Activated CD4-positive, alpha-beta T cell treated with anti-CD3 and anti-CD28 coated beads, Interleukin-2, amount 10 ng/mL, durations not matched to agents 7 days and 5 days (primary cell): ENCODE measurements at places on chromosomes 11 and 22. TPM values are rescaled to one million over a fixed set of nuclear protein-coding genes. Genes with fewer than 3 reads are reported as not detected.

GRCh38 chr11:86802601-86803051 is 2.3 kb downstream of the PRSS23 start:
- H3K4me1 ChIP-seq, result peaks cover 46% of the 10 kb centered on the region
- H3K27me3 ChIP-seq, result peaks cover 55% of the 10 kb centered on the region
- peak; percentile 27 for DNase-seq
- H3K4me3 ChIP-seq, result no peak overlapping the region

GRCh38 chr11:73972620-73973449 is 9.8 kb downstream of the UCP2 start:
- peak overlapping the region; percentile 94 for H3K27ac ChIP-seq
- H3K36me3 ChIP-seq, result peaks cover 52% of the 10 kb centered on the region
- H3K4me1 ChIP-seq, result peaks cover 96% of the 10 kb centered on the region
- no peak for DNase-seq
- no peak overlapping the region for H3K4me3 ChIP-seq

- DNase-seq, result no peak
- H3K36me3 ChIP-seq, result peaks cover 55% of the 10 kb centered on the region
- H3K4me3 ChIP-seq, result no peak overlapping the region
- no peak overlapping the region for H3K27ac ChIP-seq
- H3K27me3 ChIP-seq, result no peaks in the 10 kb centered on the region
- H3K4me1 ChIP-seq, result peaks cover 66% of the 10 kb centered on the region
Observed at GRCh38 chr11:96200243-96200642, 142.8 kb downstream of the MAML2 start.

- no peak overlapping the region for H3K27ac ChIP-seq
- no peak for DNase-seq
- peaks cover 6% of the 10 kb centered on the region for H3K4me1 ChIP-seq
- no peaks in the 10 kb centered on the region for H3K27me3 ChIP-seq
Observed at GRCh38 chr11:6620636-6621035, 1.4 kb upstream of the TPP1 start.

- no peak for DNase-seq
- peaks cover 8% of the 10 kb centered on the region for H3K4me1 ChIP-seq
- no peak overlapping the region for H3K27ac ChIP-seq
- H3K27me3 ChIP-seq, result no peaks in the 10 kb centered on the region
Observed at GRCh38 chr11:110529043-110529442, 99.3 kb downstream of the FDX1 start.

- DNase-seq, result no peak
- peaks cover 5% of the 10 kb centered on the region for H3K4me1 ChIP-seq
- no peak overlapping the region for H3K27ac ChIP-seq
- H3K36me3 ChIP-seq, result no peaks in the 10 kb centered on the region
- H3K27me3 ChIP-seq, result peaks cover 7% of the 10 kb centered on the region
Observed at GRCh38 chr11:35917676-35918075, 26.2 kb upstream of the LDLRAD3 start.

GRCh38 chr11:118004543-118005223 is 18.5 kb downstream of the IL10RA start:
- no peaks in the 10 kb centered on the region for H3K27me3 ChIP-seq
- H3K4me3 ChIP-seq, result no peak overlapping the region
- H3K36me3 ChIP-seq, result peaks cover 54% of the 10 kb centered on the region
- H3K27ac ChIP-seq, result peak overlapping the region; percentile 90
- no peak for DNase-seq
- peaks cover 100% of the 10 kb centered on the region for H3K4me1 ChIP-seq

- H3K27ac ChIP-seq, result no peak overlapping the region
- H3K36me3 ChIP-seq, result no peaks in the 10 kb centered on the region
- H3K27me3 ChIP-seq, result no peaks in the 10 kb centered on the region
- DNase-seq, result no peak
- H3K4me3 ChIP-seq, result no peak overlapping the region
Observed at GRCh38 chr11:68113986-68114385, 7.2 kb downstream of the CHKA start.

DNA sequence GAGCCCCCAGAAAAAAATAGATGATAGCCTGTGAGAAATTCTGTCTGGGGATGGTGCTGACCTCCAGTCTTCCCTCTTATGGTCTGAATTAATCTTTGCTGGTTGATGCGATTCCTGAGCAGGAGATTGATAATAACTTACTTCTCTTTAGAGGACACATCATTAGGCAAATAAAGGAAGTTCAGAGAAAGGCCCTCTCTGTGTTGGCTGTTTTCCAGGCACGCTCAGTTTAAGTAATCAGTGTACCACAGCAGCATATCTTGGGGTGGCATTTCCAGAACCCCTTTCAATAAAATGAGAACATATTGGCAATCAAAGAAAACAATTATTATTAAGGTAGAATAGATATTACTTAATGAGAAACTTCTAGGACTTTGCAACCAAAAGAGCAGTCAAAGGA is 1129.3 kb upstream of the RAG2 start:
- no peak overlapping the region for H3K4me3 ChIP-seq
- no peaks in the 10 kb centered on the region for H3K36me3 ChIP-seq
- DNase-seq, result no peak
- no peak overlapping the region for H3K27ac ChIP-seq
- no peaks in the 10 kb centered on the region for H3K27me3 ChIP-seq
- H3K4me1 ChIP-seq, result no peaks in the 10 kb centered on the region

GRCh38 chr11:57764566-57764965 is 3.0 kb downstream of the CTNND1 start:
- H3K27ac ChIP-seq, result no peak overlapping the region
- peaks cover 22% of the 10 kb centered on the region for H3K4me1 ChIP-seq
- no peak overlapping the region for H3K4me3 ChIP-seq
- H3K36me3 ChIP-seq, result peaks cover 2% of the 10 kb centered on the region
- DNase-seq, result no peak

- peak overlapping the region; percentile 79 for H3K4me3 ChIP-seq
- no peaks in the 10 kb centered on the region for H3K27me3 ChIP-seq
- H3K36me3 ChIP-seq, result peaks cover 9% of the 10 kb centered on the region
- peak overlapping the region; percentile 76 for H3K27ac ChIP-seq
- no peak for DNase-seq
- peaks cover 34% of the 10 kb centered on the region for H3K4me1 ChIP-seq
Observed at GRCh38 chr22:24271386-24271854, 789 bp downstream of the SPECC1L start.

DNA sequence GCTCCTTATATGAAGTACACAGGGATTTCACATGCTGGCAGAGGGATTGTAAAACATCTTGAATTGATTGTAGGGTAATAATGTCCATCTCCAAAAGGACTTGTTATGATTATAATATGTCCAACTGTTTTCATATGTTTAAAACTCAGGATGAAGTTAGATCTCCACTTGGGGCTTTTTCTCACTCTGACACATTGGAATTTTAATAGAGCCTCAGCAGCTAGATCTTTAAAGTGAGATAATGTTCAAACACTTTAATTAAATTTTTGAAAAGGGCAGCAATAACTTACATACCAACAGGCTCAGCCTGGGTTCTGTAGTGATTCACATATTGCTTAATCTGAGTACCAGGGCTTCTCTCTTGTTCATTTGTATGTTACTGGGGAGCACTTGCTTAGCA is 152.1 kb downstream of the NELL1 start:
- H3K4me1 ChIP-seq, result no peaks in the 10 kb centered on the region
- no peak overlapping the region for H3K27ac ChIP-seq
- H3K36me3 ChIP-seq, result no peaks in the 10 kb centered on the region
- H3K27me3 ChIP-seq, result no peaks in the 10 kb centered on the region
- no peak overlapping the region for H3K4me3 ChIP-seq

DNA sequence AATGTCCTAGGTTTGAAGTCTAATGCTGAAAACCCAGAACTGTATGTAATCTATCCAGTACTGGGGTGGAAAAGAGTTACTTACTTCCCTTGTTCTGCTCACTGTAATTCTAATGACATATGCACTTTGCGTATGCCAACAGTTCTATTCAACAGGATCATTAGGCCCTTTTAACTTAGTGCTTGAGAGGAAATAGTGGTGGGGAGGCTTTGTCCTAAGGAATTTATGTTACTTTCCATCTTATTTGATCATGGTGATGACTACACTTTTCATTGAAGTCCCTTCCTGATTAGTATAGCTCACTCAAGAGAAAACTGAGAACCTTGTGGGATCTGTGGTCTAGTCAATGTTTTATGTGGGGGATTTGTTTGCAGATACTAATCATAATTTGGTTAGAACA is 348.2 kb downstream of the GUCY1A2 start:
- H3K36me3 ChIP-seq, result no peaks in the 10 kb centered on the region
- H3K27me3 ChIP-seq, result no peaks in the 10 kb centered on the region
- H3K4me1 ChIP-seq, result no peaks in the 10 kb centered on the region
- H3K27ac ChIP-seq, result no peak overlapping the region

DNA sequence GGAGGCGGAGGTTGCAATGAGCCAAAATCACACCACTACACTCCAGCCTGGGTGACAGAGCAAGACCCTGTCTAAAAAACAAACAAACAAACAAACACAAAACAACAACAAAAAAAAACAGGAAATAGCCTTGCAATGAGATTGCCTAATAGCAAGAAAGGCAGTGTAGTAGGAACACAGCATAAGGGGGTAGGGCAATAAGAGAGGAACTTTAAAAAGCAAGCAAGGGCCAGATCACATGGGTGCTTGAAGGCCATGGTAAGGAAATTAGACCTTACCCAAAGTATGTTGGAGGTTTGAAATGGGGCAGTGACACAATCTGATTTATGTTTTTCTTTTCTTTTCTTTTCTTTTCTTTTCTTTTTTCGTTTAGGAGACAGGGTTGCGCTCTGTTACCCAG is 34.7 kb upstream of the NRIP3 start:
- no peaks in the 10 kb centered on the region for H3K36me3 ChIP-seq
- no peak overlapping the region for H3K27ac ChIP-seq
- H3K27me3 ChIP-seq, result peaks cover 15% of the 10 kb centered on the region
- H3K4me3 ChIP-seq, result no peak overlapping the region
- DNase-seq, result no peak
- no peaks in the 10 kb centered on the region for H3K4me1 ChIP-seq

- H3K4me1 ChIP-seq, result peaks cover 24% of the 10 kb centered on the region
- H3K27ac ChIP-seq, result peak within 1 kb of the TSS; percentile 61
- H3K4me3 ChIP-seq, result peak within 1 kb of the TSS; percentile 38
- no peaks in the 10 kb centered on the region for H3K36me3 ChIP-seq
- H3K27me3 ChIP-seq, result peaks cover 4% of the 10 kb centered on the region
Observed at GRCh38 chr11:64996710-64997380, at the start of gene BATF2. Gene BATF2 (minus strand): TSS chr11:64996971. CDS start chr11:64996914, 57 bp downstream.

- no peaks in the 10 kb centered on the region for H3K27me3 ChIP-seq
- DNase-seq, result no peak
- no peak overlapping the region for H3K27ac ChIP-seq
- no peak overlapping the region for H3K4me3 ChIP-seq
- no peaks in the 10 kb centered on the region for H3K36me3 ChIP-seq
Observed at GRCh38 chr22:45585946-45586540, 83.4 kb downstream of the FBLN1 start.

- peaks cover 9% of the 10 kb centered on the region for H3K27me3 ChIP-seq
- H3K4me3 ChIP-seq, result no peak overlapping the region
- DNase-seq, result no peak
- H3K36me3 ChIP-seq, result no peaks in the 10 kb centered on the region
Observed at GRCh38 chr11:18754308-18754707, 28.3 kb upstream of the IGSF22 start.

DNA sequence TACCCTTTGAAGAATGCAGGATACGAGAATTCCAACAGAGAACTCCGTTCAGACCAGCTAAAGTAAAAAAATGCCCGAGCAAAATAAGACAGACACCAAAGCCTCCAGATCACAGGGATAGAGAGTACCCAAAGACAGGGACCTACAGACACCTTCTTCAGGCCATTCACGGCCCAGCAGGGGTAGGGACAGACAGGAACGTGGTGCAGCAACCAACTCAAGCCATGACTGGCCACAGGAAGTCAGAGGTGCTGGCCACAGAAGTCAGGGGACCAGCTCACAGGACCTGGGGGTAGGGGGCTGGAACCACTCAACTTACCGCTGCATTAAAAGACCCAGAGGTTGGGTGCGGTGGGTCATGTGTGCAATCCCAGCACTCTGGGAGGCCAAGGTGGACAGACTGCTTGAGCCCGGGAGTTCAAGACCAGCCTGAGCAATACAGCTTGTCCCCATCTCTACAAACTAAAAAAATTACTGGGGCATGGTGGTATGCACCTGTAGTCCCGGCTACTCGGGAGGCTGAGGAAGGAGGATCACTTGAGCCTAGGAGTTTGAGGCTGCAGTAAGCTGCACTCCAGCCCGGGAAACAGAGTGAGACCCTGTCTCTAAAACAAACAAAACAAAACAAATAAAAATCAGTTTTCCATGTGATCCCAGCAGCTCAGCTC is 39.9 kb upstream of the COMT start:
- H3K36me3 ChIP-seq, result no peaks in the 10 kb centered on the region
- DNase-seq, result no peak
- H3K4me3 ChIP-seq, result no peak overlapping the region
- H3K27me3 ChIP-seq, result no peaks in the 10 kb centered on the region
- peaks cover 3% of the 10 kb centered on the region for H3K4me1 ChIP-seq
- H3K27ac ChIP-seq, result no peak overlapping the region

GRCh38 chr11:107591378-107592230 is 657 bp downstream of the ELMOD1 start:
- peaks cover 24% of the 10 kb centered on the region for H3K4me1 ChIP-seq
- H3K4me3 ChIP-seq, result peak overlapping the region; percentile 72
- peak; percentile 8 for DNase-seq
- H3K27ac ChIP-seq, result no peak overlapping the region
- H3K36me3 ChIP-seq, result peaks cover 1% of the 10 kb centered on the region
- peaks cover 81% of the 10 kb centered on the region for H3K27me3 ChIP-seq

DNA sequence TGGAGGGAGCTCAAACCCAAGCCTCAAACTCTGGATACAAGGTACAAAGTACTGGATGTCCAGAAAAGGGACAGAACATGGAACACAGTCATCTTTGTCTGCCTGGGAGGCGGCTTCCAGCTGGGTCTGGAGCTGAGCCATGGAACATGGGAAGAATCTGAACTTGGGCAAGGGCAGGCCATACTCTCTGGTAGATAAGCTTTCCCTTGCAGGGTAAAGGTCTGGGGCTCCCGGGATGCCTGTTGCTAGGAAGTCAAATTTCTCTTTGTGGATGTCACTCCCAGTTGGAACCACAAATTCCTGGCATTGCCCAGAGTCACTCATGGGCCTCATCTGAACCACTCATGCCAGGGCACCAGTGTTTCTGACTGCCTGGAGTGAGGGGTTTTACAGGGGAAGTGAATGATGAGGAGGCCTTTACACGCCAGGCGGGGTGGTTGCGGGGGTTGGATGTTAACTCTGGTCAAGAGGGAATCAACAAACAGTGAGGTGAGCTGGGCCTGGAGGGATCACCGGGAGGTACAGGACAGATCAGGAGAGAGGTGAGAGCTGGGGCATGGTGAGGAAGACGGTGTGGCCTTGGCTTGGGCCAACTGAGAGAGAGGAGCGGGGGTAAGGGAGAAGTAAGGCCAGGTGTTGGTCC is 5.7 kb downstream of the FTH1 start:
- H3K27ac ChIP-seq, result no peak overlapping the region
- H3K4me1 ChIP-seq, result peaks cover 31% of the 10 kb centered on the region
- no peak overlapping the region for H3K4me3 ChIP-seq
- H3K36me3 ChIP-seq, result peaks cover 35% of the 10 kb centered on the region

- DNase-seq, result no peak
- no peak overlapping the region for H3K4me3 ChIP-seq
- H3K27ac ChIP-seq, result no peak overlapping the region
- no peaks in the 10 kb centered on the region for H3K4me1 ChIP-seq
Observed at GRCh38 chr11:123778511-123778910, 24.2 kb upstream of the OR6X1 start.

The SPDYC gene
- not detected for total RNA-seq

The NLRP10 gene
- not detected for total RNA-seq

The PGM2L1 gene
- 9.9 TPM for total RNA-seq

The MS4A3 gene
- total RNA-seq, result not detected

The ARHGAP20 gene
- not detected for total RNA-seq

The C1QTNF5 gene
- total RNA-seq, result not detected

The MYBPC3 gene
- not detected for total RNA-seq

The VPS26B gene
- 66.9 TPM for total RNA-seq

The ART1 gene
- not detected for total RNA-seq

The C1QTNF4 gene
- 0.22 TPM for total RNA-seq

The TMEM135 gene
- 33.1 TPM for total RNA-seq

The ANKK1 gene
- total RNA-seq, result not detected

The C22orf15 gene
- total RNA-seq, result 0.99 TPM

The SMARCB1 gene
- total RNA-seq, result 91.4 TPM

The MCHR1 gene
- total RNA-seq, result not detected

The KCNJ11 gene
- 0.64 TPM for total RNA-seq

The HBD gene
- total RNA-seq, result not detected
